ENCODE measurements at places on chromosomes 16 and 17. TPM values are rescaled to one million over a fixed set of nuclear protein-coding genes. Genes with fewer than 3 reads are reported as not detected.

- DNase-seq, result no peak
Measured at GRCh38 chr17:54536306-54536705, 364.3 kb upstream of the TOM1L1 start.

DNA sequence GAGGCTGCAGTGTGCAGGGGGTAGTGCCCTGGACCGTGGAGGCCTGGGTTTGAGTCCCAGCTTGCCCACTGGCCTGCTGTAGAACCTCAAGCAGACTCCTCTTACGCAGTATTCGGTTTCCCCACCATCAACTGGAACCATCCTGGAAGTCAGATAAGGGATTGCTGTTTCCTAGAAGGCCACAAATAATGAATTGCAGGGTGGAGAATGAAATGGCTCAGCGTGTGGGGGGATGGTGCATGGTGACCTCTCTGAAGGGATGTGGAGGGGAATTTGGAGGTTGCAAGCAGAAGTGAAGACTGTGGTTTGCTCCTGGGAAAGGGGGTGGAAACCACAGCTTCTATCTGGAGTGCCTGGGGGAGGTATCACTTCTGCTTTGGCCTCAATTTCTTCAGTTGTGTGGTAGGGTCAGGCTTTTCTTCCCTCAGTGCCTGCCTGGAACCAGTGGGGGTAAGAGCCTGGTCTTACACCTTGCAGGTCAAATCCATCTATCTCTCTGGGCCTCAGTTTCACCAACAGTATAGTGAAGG, 1.7 kb downstream of the ADGRG5 start:
- no peak for DNase-seq

DNA sequence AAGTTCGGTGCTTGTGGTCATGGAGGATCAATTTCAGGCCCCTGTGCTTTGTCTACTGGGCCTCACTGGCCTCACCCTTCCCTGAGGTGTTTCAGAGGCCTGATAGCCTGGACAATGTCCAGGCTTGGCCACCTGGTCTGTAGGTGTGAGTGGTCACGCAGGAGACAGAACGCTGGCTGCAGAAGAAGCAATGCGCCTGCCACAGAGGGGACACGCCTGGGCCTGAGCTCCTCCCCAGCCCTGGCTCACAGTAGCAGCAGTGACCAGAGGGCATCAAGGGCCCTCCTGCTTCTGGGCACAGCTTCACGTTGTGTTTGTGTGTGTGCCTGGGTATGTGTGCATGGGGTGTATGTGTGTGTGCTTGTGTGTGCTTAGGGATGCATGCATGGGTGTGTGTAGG, 1.9 kb upstream of the PITPNM3 start:
- no peak for DNase-seq

- DNase-seq, result no peak
Measured at GRCh38 chr16:27433636-27434035, 31.7 kb downstream of the IL21R start.

GRCh38 chr16:86436466-86437185, 73.7 kb upstream of the FOXF1 start:
- DNase-seq, result no peak

- no peak for DNase-seq
Measured at GRCh38 chr16:75566040-75566757, at the start of gene GABARAPL2. GABARAPL2 (plus strand) TSS chr16:75566379; CDS start chr16:75566487, 108 bp downstream.

- no peak for DNase-seq
Measured at GRCh38 chr16:55155815-55156214, 168.2 kb upstream of the IRX6 start.

- no peak for DNase-seq
Measured at GRCh38 chr17:77842528-77843147, 115.9 kb upstream of the TNRC6C start.

- no peak for DNase-seq
Measured at GRCh38 chr17:74157366-74157765, 46.1 kb upstream of the RPL38 start.

DNA sequence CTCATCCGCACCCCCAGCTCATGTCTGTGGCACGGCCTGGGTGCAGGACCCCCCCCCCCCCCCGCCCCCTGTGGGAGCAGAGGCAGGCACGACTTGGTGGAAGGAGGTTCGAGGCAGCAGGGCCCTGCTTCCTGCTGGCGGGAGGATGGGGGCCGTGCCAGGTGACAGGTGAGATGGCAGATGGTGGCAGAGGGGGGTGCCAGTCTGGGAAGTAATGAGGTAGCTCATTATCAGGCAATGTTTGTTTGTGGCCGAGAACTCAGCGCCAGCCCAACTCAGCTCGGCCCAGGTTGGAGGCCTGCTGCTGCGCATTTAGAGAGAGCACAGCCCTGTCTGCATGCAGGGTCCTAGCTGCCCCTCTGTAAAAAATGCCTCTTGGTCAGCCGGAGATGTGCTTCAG, 40.1 kb upstream of the JPH3 start:
- DNase-seq, result no peak

- no peak for DNase-seq
Measured at GRCh38 chr17:70158591-70158990, 10.7 kb upstream of the KCNJ2 start.

- DNase-seq, result no peak
Measured at GRCh38 chr16:29959293-29959692, 2.6 kb upstream of the TMEM219 start.

GRCh38 chr17:81045590-81046095, 10.7 kb downstream of the BAIAP2 start:
- no peak for DNase-seq

DNA sequence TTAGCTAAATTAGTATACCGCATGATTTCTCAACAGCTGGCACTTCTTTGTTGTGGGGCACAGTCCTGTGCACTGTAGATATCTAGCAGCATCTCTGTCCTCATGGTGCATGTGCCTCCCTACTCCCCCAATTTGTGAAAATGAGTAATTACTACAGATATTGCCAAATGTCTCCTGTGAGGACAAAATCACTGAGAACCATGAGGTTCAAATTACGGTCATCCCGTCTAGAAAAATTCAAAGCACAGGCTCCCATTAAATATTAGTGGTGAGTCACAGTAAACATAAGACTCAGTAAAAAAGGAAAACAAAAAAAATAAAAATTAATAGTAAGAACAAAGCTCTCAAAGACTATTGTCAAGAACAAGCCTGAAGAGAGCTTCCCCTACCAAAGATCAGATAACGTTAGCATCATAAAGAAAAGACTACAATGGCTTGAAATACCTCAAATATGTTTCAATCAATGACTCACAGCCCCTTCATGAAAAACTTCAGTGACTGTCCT, 57.8 kb downstream of the STH start:
- DNase-seq, result no peak

DNA sequence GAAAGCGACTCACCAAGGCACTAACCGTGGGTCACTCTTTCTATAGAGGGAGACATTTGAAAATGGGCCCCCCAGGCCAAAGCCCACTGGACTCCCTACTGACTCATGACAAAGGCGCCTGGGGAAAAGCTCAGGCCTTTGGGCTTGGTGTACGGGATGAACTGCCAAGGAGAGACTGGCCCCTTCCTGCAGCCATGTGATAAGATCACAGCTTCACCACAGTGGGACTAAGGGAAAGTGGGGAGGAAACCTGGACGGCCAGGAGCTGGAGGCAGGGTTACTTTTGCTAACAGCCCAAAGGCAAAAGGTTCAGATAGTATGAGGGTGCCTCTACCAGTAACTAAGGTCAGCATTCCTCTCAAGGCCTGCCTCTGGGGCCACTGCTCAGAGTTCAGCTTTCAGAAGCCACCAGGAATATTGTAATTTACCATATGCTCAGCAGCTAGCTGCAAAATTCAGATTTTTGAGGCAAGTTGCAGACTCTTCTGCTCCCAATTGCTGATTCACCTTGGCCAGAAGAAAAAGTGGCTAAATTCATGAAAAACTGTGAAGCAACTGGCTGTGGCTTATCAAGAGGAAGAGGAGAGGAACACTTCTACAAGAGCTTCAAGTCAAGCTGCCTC, 37.1 kb upstream of the SLC25A19 start:
- DNase-seq, result no peak

NT5C gene
- 29.9 TPM for polyA plus RNA-seq

CD300LB gene
- polyA plus RNA-seq, result not detected

CCL14 gene
- polyA plus RNA-seq, result not detected

MRPL12 gene
- 84.2 TPM for polyA plus RNA-seq

LRRC37A2 gene
- 6.1 TPM for polyA plus RNA-seq

ZP2 gene
- not detected for polyA plus RNA-seq

ZG16 gene
- polyA plus RNA-seq, result not detected

Data from keratinocyte (primary cell).